Lung (tissue), 17 donors: ENCODE measurements at places on chromosomes 2 and 18. TPM values are rescaled to one million over a fixed set of nuclear protein-coding genes. Genes with fewer than 3 reads are reported as not detected.

GRCh38 chr2:57434441-57434840 lies 612.2 kb upstream of the VRK2 start:
- H3K36me3 ChIP-seq: no peaks in the 10 kb centered on the region
- H3K27ac ChIP-seq: no peak overlapping the region
- no peak for DNase-seq
- H3K4me1 ChIP-seq: no peaks in the 10 kb centered on the region
- H3K27me3 ChIP-seq: no peaks in the 10 kb centered on the region
- no peak overlapping the region for H3K4me3 ChIP-seq

DNA sequence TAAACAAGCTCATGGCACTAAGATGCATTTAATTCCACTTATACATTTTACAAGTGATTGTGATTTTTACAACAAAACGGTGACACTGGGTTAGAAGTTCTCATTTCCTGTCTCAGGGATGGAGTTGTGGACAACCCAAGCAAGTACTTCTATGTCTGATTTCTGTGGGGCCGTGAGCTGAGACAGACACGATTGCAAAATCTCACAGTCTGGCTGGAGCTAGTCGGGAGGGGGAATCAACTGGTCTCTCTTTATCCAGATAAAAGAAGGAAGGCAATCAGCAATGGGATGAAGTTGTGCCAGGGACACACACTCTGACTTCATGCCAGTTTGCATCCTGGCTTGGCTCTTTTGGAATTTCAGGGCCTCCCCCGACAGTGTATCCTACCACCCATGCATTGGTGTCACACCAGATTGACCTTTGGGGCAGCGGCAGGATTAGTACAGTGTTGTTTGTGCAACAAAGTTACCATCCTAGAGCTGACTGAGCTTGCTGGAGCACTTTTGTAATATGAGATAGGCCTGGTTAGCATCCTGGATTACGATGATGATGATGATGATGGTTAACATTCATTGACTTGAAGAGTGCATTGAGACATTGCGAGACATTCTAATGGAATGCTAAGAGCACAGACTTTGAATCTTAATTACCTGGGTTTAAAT lies 98.8 kb downstream of the CTAGE1 start:
- no peak overlapping the region for H3K27ac ChIP-seq
- no peaks in the 10 kb centered on the region for H3K27me3 ChIP-seq
- peaks cover 48% of the 10 kb centered on the region for H3K4me1 ChIP-seq
- H3K4me3 ChIP-seq: no peak overlapping the region
- peak; percentile 85 for DNase-seq
- no peaks in the 10 kb centered on the region for H3K36me3 ChIP-seq

- H3K27me3 ChIP-seq: no peaks in the 10 kb centered on the region
- no peaks in the 10 kb centered on the region for H3K36me3 ChIP-seq
- no peak overlapping the region for H3K4me3 ChIP-seq
- peaks cover 10% of the 10 kb centered on the region for H3K4me1 ChIP-seq
These were observed 1695.8 kb upstream of the PIK3C3 start for GRCh38 chr18:40259115-40259835.

GRCh38 chr2:79782576-79783452 lies 270.0 kb downstream of the CTNNA2 start:
- no peaks in the 10 kb centered on the region for H3K36me3 ChIP-seq
- H3K27me3 ChIP-seq: no peaks in the 10 kb centered on the region
- no peak overlapping the region for H3K27ac ChIP-seq
- no peak for DNase-seq
- no peak overlapping the region for H3K4me3 ChIP-seq

DNA sequence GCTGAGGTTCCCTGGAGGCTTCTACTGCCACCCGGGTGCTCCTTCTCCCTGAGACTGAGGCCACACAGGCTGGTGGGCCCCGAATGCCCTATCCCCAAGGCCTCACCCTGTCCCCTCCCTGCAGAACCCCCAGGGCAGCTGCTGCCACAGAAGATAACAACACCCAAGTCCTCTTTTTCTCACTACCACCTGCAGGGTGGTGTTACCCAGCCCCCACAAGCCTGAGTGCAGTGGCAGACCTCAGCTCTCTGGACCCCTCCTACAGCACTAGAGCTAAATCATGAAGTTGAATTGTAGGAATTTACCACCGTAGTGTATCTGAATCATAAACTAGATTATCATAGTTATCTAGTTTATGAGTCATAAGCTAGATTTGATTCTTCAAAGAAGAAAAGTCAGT lies 7.3 kb upstream of the CENPA start:
- H3K4me1 ChIP-seq: no peaks in the 10 kb centered on the region
- H3K27ac ChIP-seq: no peak overlapping the region
- H3K4me3 ChIP-seq: no peak overlapping the region
- H3K36me3 ChIP-seq: peaks cover 28% of the 10 kb centered on the region
- no peaks in the 10 kb centered on the region for H3K27me3 ChIP-seq

DNA sequence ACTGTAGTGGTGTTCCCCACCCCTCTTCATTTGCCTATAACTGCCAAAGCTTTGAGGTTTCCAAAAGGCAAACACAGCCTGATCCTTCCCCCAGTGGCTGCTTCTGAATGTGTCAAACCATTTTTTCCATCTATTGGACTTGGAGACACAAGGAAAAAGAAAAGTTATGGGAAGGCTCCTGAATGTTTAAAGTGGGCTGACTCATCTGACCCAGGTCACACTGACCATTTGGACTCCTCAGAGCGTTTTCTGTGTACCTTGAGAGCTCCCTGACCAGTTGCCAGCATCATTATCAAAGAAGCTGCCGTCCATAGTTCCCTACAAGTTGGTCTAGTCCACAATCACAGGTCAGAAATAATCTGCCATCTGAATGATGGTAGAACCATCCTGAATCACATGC lies 123.4 kb upstream of the COL3A1 start:
- no peak overlapping the region for H3K4me3 ChIP-seq
- peaks cover 3% of the 10 kb centered on the region for H3K4me1 ChIP-seq
- H3K27ac ChIP-seq: no peak overlapping the region
- no peaks in the 10 kb centered on the region for H3K27me3 ChIP-seq

The PCARE gene
- total RNA-seq: 0.09 TPM

The POTEI gene
- 4.0 TPM for total RNA-seq

GRCh38 chr2:188577231-188577630 lies 285.6 kb downstream of the GULP1 start:
- no peak overlapping the region for H3K27ac ChIP-seq
- no peak for DNase-seq
- H3K36me3 ChIP-seq: no peaks in the 10 kb centered on the region
- H3K4me1 ChIP-seq: no peaks in the 10 kb centered on the region
- H3K27me3 ChIP-seq: no peaks in the 10 kb centered on the region
- H3K4me3 ChIP-seq: no peak overlapping the region

GRCh38 chr2:202339071-202339870 lies 36.9 kb upstream of the BMPR2 start:
- no peaks in the 10 kb centered on the region for H3K27me3 ChIP-seq
- no peak overlapping the region for H3K27ac ChIP-seq
- no peaks in the 10 kb centered on the region for H3K4me1 ChIP-seq
- no peaks in the 10 kb centered on the region for H3K36me3 ChIP-seq
- no peak for DNase-seq
- H3K4me3 ChIP-seq: no peak overlapping the region

GRCh38 chr18:58447402-58448095 lies 181.3 kb downstream of the ALPK2 start:
- no peak overlapping the region for H3K27ac ChIP-seq
- H3K36me3 ChIP-seq: no peaks in the 10 kb centered on the region
- H3K27me3 ChIP-seq: no peaks in the 10 kb centered on the region
- no peaks in the 10 kb centered on the region for H3K4me1 ChIP-seq
- no peak for DNase-seq

DNA sequence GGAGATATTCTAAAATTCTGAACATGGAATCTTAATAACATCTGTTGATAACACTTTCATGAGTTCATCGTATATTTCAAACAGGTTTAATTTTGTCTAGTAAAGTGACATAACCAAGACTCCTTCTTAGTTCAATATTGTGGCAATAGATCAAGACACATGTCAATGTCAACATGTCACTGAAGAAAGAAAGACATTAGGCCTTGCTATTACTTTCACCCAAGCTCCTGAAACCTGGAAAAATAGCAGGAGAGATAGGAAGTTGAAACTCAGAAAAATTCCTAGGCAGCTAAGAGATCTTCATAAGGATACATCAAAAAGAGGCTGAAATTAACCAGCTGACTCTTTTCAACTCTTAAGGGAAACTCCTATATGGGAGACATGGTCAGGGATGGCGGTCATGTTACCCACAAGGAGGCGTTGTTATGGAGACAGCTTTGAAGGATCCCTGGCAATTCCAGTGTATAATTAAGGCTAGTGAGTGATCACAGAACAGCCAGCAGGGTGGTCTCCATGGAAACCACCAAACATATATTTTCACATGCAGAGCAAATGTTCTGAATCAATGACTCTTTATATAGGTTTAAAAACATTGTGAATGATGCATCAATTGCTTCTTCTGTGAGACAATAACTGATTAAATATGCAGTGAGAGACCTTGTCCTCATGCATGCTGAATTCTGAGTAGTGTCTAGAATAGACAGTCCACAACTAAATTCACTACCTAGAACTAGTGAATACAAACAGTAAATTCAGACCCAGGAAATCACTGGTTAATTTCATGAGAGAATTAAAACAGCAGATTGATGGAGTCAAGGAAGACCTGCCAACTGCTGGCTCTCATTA lies 115.3 kb upstream of the RIOK3 start:
- H3K27me3 ChIP-seq: no peaks in the 10 kb centered on the region
- H3K27ac ChIP-seq: no peak overlapping the region
- H3K36me3 ChIP-seq: no peaks in the 10 kb centered on the region
- H3K4me1 ChIP-seq: no peaks in the 10 kb centered on the region
- peak; percentile 93 for DNase-seq

GRCh38 chr18:21444465-21445212 lies 155.9 kb downstream of the ESCO1 start:
- H3K27ac ChIP-seq: no peak overlapping the region
- no peak overlapping the region for H3K4me3 ChIP-seq
- H3K27me3 ChIP-seq: no peaks in the 10 kb centered on the region
- peak; percentile 27 for DNase-seq

GRCh38 chr2:181399027-181399426 lies 58.2 kb upstream of the ITGA4 start:
- no peak for DNase-seq
- H3K27me3 ChIP-seq: no peaks in the 10 kb centered on the region

The EHD3 gene
- total RNA-seq: 9.5 TPM
